ENCODE measurements at places on chromosomes 3 and 15.

DNA sequence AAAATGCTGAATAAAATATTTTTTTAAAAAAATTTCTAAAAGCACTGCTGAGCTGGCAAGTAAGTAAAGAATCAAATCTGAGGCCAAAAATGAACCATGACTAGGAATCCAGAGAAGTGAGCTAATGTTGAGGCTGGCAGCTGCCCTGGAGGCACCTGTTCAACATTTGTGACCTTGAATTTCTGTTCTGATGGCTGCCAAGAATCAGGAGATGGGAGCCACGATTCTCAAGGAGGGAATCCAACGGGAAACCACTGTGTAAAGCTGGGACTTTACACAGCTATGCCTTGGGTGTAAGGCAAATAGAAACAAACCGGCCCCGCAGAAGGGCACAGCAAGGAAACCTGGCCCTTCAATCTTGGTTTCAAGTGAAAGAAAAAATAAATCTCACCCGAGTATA, 22.7 kb downstream of the HEG1 start:
- peaks cover 4% of the 10 kb centered on the region for H3K4me1 ChIP-seq
- H3K4me3 ChIP-seq, result no peak overlapping the region
- peaks cover 9% of the 10 kb centered on the region for H3K36me3 ChIP-seq
- no peak for DNase-seq

GRCh38 chr15:86894269-86894668, 814.6 kb downstream of the AGBL1 start:
- no peak overlapping the region for H3K4me3 ChIP-seq
- H3K27ac ChIP-seq, result no peak overlapping the region
- DNase-seq, result no peak
- H3K36me3 ChIP-seq, result peaks cover 1% of the 10 kb centered on the region

DNA sequence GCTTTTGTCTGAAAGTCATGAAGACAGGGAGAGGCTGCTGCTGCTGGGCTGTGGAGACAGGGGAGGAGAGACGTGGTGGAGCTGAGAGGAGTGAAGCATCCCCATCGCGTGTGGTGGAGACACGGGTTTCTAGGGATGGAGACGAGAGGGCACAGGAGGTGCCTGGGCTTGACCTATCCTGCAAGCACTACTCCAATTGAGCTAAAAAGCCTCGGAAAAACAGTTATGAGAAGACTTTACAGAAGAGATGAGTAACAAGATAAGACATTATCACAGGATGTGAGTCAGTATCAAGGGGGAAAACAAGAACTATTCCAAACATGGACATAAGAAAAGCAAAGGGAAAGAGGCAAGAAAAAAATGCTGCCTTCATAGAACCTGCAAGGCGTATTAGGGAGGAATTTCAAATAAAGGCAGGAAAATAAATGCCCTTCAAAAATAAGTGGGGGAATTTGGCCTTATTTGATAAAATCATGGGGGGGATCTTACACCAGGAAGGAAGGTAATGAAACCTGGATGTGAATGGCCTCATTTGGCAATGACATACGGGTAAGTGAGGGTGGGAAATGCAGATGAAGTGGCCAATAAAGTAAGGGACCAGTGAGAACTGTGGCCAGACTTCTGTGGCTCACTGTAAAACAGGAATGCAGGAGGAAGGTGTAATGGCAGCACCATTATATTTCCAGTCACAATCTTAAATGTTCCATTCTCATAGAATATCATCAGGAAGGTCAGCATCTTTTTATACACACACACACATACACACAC, 97.9 kb downstream of the PLD1 start:
- peaks cover 43% of the 10 kb centered on the region for H3K36me3 ChIP-seq
- no peak overlapping the region for H3K4me3 ChIP-seq
- H3K27me3 ChIP-seq, result no peaks in the 10 kb centered on the region
- no peaks in the 10 kb centered on the region for H3K4me1 ChIP-seq

DNA sequence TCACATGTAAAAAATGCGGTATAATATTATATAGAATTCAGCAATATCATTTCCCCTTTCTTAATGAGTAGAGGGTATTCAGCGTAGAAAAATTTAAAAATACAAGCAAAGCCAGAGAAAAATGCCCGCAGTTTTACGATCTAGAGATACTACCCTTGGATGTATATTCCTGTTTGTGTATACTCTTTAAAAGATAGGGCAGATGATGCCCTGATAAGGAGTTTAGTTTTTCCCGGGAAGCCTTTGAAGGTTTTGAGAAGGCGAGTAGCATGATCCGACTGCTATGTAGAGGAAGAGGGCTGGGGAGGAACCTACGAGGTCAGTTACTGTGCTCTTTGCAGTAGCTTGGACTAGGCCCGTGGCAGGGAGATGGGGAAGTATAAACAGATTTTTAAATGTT, 1.2 kb downstream of the YEATS2 start:
- no peak for DNase-seq
- H3K27ac ChIP-seq, result peak overlapping the region; percentile 70
- peaks cover 52% of the 10 kb centered on the region for H3K4me1 ChIP-seq
- H3K36me3 ChIP-seq, result peaks cover 4% of the 10 kb centered on the region
- H3K27me3 ChIP-seq, result no peaks in the 10 kb centered on the region
- peak overlapping the region; percentile 73 for H3K4me3 ChIP-seq

DNA sequence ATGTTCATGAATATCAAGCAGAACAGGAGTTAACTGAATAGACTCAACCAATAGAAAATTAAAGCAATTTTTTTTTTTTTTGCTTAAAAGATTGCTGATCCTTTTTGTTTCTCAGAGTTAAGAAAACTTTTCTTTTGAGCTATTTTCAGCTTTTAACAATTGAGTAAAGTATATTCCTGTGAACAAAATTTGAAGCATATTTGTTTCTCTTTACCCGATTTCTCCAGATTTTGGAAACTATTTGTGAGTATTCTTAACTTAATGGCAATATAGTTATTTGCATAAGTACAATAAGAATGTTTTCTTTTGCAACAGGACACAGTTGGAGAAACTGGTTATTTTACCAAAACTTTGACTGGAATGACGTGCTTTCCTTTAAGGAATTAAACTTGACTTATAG, 53.4 kb upstream of the C15orf39 start:
- H3K4me1 ChIP-seq, result peaks cover 13% of the 10 kb centered on the region
- no peak overlapping the region for H3K27ac ChIP-seq
- peaks cover 4% of the 10 kb centered on the region for H3K36me3 ChIP-seq
- H3K27me3 ChIP-seq, result no peaks in the 10 kb centered on the region
- DNase-seq, result no peak

- peaks cover 43% of the 10 kb centered on the region for H3K36me3 ChIP-seq
- H3K27me3 ChIP-seq, result no peaks in the 10 kb centered on the region
- no peak for DNase-seq
- H3K27ac ChIP-seq, result no peak overlapping the region
- H3K4me1 ChIP-seq, result no peaks in the 10 kb centered on the region
Observed at GRCh38 chr3:126464494-126464893, 11.2 kb downstream of the ZXDC start.

GRCh38 chr15:26972636-26973035, 1.7 kb downstream of the GABRG3 start:
- H3K27ac ChIP-seq, result no peak overlapping the region
- no peaks in the 10 kb centered on the region for H3K36me3 ChIP-seq
- H3K27me3 ChIP-seq, result peaks cover 83% of the 10 kb centered on the region
- H3K4me1 ChIP-seq, result peaks cover 4% of the 10 kb centered on the region
- peak overlapping the region; percentile 49 for H3K4me3 ChIP-seq

DNA sequence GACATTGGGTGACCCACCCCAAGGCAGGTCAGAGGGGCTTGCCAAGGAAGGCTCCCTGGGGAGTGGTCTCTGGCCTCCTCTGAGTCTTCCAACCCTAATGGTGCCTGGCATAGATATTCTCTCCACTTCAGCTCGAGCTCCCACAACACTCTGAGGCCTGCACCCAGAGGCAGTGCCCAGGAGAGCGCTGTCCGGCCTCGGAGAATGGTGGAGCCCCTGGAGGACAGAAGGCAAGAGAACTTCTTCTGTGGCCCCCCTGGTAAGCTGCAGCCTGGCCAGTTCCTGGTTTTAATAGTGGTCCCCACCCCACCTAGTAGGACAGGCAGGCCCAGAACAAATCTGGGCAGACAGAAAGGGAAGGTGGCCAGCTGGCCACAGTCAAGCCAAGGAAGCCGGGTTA, 7.0 kb downstream of the DISP2 start:
- no peaks in the 10 kb centered on the region for H3K36me3 ChIP-seq
- DNase-seq, result no peak
- H3K27me3 ChIP-seq, result peaks cover 68% of the 10 kb centered on the region
- no peak overlapping the region for H3K27ac ChIP-seq

DNA sequence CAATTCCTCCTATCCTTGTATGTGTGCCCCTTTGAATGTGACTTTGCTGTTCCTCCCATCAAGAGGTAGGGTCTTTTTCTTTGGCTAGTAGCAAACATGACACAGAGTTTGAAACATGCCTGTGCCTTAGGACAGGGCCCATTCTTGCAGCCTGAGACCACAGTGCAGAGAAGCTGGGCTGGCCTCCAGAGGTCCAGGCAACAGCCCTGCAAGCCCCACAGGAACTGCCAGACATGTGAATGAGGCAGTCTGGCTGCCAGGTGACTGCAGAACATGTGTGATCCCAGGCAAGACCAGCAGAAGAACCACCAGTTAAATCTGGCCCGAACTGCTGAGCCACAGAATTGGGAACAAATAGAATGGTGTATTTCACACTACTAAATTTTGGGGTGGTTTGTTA, 1.2 kb upstream of the HGD start:
- peaks cover 8% of the 10 kb centered on the region for H3K4me1 ChIP-seq
- no peaks in the 10 kb centered on the region for H3K27me3 ChIP-seq
- H3K27ac ChIP-seq, result no peak overlapping the region
- H3K36me3 ChIP-seq, result no peaks in the 10 kb centered on the region
- no peak overlapping the region for H3K4me3 ChIP-seq

DNA sequence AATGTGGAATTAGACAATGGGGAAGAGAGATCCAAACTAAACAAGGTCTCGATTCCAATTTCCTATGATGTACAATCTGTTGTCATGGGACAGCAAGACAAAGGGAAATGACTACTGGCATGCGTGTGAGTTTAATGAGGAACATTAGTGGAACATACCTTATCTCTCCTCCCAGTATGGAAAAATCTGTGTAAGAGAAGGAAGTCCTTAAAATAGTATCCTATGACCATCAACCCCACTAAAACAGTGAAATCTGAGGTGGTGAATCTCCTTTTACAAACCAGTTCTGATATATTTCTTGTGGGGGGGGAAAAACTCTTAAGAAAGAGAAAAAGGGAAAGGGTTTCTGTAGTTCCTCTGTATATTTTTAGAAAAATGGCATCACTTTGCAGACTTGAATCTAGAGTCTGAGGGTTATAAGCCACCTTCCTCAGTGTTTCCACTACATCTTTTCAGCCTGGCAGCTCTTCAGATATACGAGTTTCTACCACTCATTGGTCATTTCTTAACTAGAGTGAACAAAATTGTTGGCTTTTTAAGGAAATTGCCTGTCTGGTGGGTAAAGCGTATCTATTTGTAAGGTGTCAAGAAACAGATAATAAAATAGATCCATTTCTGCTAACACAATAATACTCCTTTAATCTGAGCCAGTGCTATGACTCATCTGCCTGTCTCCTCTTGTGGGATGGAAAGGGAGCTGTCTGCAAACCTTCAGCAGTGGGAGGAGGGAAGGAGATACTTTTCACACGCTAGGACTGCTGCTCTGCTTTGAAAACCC, 3.0 kb upstream of the TNFAIP8L3 start:
- H3K27me3 ChIP-seq, result peaks cover 85% of the 10 kb centered on the region
- no peak overlapping the region for H3K27ac ChIP-seq
- H3K4me1 ChIP-seq, result peaks cover 7% of the 10 kb centered on the region
- H3K4me3 ChIP-seq, result no peak overlapping the region
- DNase-seq, result no peak

DNA sequence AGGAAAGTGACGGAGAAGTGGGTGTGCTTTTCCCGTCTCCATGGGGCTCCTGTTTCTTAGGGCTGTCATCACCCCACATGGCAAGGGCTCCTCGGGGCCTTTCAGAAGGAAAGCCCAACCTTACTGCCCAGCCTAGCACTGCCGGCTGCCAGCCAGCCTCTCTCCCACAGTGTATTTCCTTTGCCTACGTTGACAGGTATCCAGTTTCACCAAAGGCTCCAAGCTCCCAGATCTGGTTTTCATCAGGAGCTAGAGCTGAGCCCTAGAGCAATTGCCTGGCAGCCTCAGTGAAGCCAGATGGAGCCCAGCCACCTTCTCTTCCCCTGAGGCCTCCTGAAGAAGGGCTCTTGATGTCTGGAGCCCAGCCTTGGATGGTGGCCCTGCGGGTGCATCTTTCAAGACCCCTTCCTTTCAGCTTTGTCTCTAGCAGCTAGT, 20.2 kb downstream of the CRABP1 start:
- no peak for DNase-seq
- H3K27ac ChIP-seq, result peak overlapping the region; percentile 86
- no peaks in the 10 kb centered on the region for H3K36me3 ChIP-seq
- peaks cover 35% of the 10 kb centered on the region for H3K4me1 ChIP-seq
- H3K4me3 ChIP-seq, result no peak overlapping the region

- no peak overlapping the region for H3K4me3 ChIP-seq
- H3K36me3 ChIP-seq, result no peaks in the 10 kb centered on the region
- no peak overlapping the region for H3K27ac ChIP-seq
- no peaks in the 10 kb centered on the region for H3K4me1 ChIP-seq
Observed at GRCh38 chr15:23760024-23760423, 72.9 kb upstream of the NDN start.

GRCh38 chr3:11445883-11446282, 173.7 kb downstream of the ATG7 start:
- no peak for DNase-seq
- H3K36me3 ChIP-seq, result peaks cover 1% of the 10 kb centered on the region
- H3K27ac ChIP-seq, result no peak overlapping the region
- no peaks in the 10 kb centered on the region for H3K27me3 ChIP-seq

- no peak for DNase-seq
- H3K27me3 ChIP-seq, result no peaks in the 10 kb centered on the region
- peaks cover 1% of the 10 kb centered on the region for H3K36me3 ChIP-seq
- H3K4me3 ChIP-seq, result no peak overlapping the region
Observed at GRCh38 chr3:194056731-194057415, 79.1 kb upstream of the HES1 start.

- peak overlapping the region; percentile 95 for H3K27ac ChIP-seq
- DNase-seq, result no peak
- peaks cover 72% of the 10 kb centered on the region for H3K4me1 ChIP-seq
- no peak overlapping the region for H3K4me3 ChIP-seq
- peaks cover 4% of the 10 kb centered on the region for H3K36me3 ChIP-seq
Observed at GRCh38 chr15:95171564-95171963, 940.2 kb downstream of the MCTP2 start.

DNA sequence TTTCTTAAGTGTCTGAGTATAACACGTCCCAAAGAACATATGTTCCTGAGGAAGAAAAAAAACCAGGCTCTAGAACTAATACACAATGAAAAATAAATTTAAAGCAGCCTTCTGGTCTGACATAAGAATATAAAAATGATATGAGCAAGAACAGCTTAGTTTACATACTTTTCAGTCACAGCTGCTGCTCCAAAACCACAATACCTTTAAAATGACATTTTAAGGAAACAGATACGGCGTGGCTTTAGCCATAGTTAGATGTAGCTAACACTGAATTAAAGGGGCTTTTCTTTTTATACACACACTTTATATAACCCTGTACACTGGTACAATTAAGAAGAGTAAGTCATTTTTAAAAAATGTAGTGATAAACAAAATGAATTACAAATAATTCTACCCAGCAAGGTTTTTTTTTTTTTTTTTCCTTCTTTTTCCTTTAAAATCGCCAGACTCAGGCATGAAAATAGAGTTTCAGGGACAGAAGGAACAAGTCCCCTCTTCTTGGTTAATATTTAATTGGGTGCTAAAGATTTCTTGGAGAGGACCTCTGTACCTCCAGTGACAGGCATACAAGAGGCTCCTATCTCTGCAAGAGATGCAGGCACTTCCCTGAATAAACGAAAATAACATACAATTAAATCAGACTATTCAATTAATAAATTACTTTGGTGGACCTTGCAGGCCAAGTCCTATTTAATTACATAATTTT, 265.6 kb downstream of the FOXP1 start:
- DNase-seq, result no peak
- no peaks in the 10 kb centered on the region for H3K27me3 ChIP-seq
- H3K4me1 ChIP-seq, result peaks cover 27% of the 10 kb centered on the region
- peaks cover 4% of the 10 kb centered on the region for H3K36me3 ChIP-seq
- no peak overlapping the region for H3K4me3 ChIP-seq
- H3K27ac ChIP-seq, result peak overlapping the region; percentile 82

All from mesothelial cell of epicardium (in vitro differentiated cells).